ENCODE measurements at places on chromosomes 5 and 9. TPM values are rescaled to one million over a fixed set of nuclear protein-coding genes. Genes with fewer than 3 reads are reported as not detected.

DNA sequence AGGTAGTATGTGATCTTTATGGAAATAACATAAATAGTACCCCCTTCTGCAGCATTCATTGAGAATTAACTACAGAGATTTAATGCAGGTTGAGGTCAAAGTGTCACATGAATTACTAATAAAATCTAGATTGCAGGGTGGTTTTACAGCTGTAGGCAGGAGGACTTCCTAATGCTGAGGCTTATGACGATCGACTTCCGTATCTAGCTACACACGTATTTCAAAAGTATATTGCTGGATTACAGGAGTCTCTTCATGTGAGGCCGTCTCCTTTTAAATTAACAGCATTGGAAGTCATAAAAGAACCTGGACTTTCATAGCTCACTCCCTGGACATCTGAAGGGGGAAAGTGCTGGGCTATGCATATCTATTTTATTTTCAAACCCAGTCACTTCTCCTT lies 180.9 kb downstream of the OSTF1 start:
- no peak for DNase-seq

DNA sequence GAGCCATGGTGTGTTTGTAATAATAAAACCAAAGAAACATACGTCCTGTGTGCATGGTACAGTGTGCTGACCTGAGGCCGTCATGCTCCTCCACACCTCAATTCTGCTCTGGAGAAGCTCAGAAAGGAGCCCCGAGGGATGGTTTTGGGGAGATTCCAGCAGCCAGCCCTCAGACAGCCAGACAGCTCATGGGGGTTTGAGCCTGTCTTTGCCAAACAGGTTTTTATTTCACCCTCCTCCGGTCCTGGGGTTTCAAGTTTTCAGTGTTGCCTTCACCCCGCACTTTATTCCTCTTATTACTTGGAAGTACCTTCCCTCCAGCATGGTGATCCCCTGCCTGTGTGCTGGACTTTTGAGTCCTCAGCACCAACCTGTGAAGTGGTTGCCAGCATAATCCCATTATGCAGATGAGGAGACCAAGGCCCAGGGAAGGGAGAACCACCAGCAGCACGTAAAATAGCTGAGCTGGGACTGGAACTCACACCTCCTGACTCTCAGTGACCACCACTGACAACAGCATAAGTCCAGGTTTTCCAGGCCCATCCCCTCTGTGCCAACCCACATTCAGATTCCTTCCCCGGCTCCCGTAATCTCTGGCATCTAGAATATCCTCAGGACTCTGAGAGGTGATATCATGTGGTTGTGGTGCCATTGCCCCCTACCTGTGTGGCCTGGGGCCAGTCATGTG lies 35.1 kb downstream of the TGFBI start:
- no peak for DNase-seq

GRCh38 chr5:172549696-172550095 lies 91.4 kb upstream of the NEURL1B start:
- no peak for DNase-seq

DNA sequence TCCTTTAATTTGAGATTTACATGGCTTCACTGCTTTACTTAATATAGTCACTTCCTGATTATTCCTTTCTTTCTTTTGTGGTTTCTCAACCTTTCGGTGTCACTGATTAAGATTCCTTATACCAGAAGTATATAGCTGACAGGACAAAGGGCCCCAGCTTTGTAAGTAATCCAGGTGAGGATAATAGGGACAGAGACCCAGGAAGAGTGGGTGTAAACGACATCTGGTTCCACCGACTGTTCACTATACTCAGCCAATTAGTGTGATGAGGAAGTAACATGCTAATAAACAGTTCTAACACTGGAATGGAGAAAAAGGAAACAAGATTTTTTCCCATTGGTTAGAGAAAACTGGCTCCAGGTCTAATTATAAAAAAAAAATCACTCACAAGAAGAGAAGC lies 286.3 kb upstream of the EFNA5 start:
- DNase-seq, result no peak

GRCh38 chr9:82436475-82436874 lies 447.9 kb downstream of the SPATA31D1 start:
- no peak for DNase-seq

DNA sequence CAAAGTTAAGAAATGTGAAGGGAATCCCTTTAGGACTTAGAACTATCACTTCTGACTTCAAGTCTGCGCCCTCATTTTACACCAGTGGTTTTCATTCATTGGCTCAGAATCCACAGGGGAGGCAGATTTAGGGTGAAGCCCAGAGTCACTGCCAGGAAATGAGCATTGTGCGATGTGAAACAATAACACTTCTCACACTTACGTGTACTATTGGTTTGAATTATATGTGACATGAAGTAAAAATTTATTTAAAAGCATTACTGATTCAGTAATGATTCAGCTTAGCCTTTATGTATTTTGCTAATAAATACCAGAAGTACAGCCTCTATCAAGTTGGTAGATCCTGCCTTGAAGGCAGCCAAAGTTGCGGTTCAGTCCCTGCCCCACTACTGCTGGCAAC lies 98.6 kb downstream of the PAM start:
- no peak for DNase-seq

- no peak for DNase-seq
Observed at GRCh38 chr9:129885018-129885669, 49.9 kb downstream of the USP20 start.

DNA sequence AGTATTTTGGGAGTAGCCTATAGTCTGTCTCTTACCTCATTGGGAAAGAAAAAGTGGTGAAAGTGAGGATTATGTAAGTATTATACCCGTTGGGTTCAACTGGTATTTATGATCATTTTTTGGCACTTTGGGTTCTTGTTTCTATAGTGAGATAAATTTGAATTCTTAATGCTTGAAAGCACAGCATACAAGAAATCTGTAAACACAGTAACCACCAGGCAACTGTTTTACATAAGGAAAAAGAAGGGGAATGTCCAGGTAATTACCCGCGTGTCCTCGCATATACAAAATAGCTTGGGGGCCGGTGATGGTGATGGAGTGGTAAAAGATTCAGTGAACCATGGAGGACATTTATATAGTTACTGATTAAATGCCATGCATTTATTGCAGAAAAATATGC lies 60.5 kb downstream of the BASP1 start:
- DNase-seq, result no peak

- DNase-seq, result no peak
Observed at GRCh38 chr5:9046756-9047481, 499.0 kb downstream of the SEMA5A start.

DNA sequence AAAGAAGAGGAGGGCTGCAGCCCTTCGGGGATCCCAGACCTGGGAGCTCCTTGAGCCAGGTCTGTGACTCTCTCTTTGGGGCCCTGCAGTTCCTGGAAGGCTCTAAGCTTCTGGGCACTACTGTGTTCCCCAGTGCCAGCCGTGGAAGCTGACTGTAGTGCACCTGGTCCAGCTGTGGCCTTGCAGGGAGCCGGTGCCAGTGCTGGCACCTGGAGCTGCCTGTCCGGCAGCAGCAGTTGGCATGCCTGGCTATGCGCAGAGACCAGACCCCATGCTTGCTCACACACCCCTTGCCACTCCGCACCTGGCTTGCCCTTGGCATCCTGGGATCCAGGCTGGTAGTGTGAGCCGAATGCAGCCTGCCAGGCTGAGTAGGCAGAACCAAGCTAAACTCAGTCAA lies 91.0 kb upstream of the PUM3 start:
- no peak for DNase-seq

DNA sequence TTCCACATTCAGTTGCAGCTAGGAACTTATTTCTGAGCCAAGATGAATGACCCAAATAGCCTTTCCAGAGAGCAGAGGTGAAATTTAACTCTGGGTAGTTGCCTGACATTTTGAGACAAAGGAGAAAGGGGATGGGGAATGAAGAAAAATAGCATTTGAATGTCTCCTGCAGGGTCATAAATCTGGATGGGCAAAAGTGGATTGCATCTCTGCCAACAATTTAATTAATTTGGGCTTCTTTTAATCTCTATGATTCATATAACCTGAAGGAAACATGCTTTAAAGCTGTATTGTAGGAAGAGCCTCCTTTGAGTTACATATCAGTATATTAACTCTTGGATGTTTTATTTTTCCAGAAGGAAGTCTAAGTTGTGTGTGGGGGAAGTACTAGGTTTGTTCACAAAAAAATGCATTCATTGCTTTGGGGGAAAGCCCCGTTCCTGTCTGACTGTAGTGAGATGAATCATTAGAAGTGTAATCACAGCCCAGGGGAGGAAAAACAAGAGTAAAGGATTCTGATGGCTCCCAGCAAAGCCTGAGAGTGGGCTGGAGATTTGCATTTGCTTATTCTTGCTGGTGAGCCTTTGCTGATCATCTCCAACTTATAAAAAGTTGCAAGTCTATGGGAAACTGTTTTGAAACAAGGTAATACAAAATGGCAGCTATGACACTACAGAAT lies 133.0 kb upstream of the IQGAP2 start:
- no peak for DNase-seq

DNA sequence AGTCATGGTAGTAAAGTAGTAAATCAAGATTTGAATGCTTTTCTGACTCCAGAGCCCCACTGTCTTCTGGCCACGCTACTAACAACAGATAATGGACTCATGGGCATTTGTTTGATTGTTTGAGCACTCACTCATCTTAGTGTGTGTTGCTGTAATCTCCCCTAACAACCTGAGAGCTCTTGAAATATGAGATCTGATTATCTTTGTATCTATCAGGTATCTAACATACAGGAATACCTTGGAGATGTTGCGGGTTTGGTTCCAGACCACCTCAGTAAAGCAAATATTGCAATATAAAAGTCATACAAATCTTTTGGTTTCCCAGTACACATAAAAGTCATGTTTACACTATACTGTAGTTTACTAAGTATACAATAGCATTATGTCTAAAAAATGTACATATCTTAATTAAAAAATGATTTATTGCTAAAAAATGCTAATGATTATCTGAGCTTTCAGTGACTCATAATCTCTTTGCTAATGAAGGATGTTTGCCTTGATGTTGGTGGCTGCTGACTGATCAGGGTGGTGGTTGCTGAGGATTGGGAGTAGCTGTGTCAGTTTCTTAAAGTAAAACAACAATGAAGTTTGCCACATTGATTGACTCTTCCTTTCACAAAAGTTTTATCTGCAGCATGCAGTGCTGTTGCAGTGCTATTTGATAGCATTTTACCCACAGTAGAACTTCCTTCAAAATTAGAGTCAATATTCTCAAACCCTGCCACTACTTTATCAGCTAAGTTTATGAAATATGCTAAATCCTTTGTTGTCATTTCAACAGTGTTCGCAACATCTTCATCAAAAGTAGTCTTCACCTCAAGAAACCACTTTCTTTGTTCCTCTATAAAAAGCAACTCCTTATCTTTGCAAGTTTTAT lies 92.2 kb downstream of the ZNF462 start:
- no peak for DNase-seq

DNA sequence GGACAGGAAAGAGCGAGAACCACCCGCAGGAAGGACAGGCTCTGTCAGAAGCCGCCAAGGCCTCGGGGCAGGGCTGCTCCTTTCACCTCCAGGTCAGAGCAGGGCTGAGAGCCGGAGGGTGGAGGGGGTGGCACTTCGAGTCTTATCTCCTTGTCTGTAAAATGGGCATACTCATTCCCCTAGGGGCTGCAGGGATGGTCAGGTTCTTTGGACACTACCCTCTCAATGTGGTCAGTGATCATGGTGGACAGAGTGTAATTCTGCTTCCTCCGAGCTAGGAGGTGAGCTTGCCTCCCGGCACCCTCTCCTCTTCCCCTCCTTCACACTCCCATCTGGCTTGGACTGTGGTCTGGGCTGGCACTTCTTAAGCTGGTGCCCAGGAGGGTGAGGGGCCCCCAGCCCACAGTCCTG lies 39.6 kb downstream of the RGS3 start:
- DNase-seq, result no peak

DNA sequence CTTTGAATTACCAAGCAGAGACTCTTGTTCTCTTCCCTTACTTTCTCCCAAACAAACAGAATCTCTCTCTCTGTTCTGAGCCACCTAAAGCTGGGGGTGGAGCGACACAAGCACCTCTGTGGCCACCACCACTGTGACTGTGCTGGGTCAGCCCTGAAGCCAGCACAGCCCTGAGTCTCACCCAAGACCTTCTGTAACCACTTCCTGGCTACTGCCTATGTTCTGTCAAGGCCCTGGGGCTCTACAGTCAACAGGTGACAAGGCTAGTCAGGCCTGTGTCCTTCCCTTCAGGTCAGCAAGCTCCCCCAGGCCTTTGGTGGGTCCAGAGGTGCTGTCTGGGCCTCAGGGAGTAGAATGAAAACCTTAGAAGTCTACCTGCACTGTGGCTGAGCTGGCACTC lies 26.1 kb upstream of the SLC28A3 start:
- no peak for DNase-seq

DNA sequence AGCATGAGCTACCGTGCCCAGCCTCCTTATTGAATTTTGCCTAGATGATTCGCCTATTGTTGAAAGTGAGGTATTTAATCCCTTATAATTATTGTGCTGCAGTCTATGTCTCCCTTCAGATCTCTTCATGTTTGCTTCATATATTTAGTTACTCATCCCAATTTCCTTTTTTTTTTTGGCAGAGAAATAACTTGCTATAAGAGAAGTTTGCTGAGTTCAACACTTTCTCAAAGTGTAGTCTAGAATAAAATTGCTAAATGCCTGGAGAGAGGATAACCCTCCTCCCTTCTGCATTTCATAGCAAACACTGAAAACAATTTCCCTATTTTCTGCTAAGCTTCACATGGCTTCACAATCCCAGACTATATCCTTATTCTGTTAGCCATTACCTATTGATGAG lies 136.6 kb upstream of the CD180 start:
- no peak for DNase-seq

DNA sequence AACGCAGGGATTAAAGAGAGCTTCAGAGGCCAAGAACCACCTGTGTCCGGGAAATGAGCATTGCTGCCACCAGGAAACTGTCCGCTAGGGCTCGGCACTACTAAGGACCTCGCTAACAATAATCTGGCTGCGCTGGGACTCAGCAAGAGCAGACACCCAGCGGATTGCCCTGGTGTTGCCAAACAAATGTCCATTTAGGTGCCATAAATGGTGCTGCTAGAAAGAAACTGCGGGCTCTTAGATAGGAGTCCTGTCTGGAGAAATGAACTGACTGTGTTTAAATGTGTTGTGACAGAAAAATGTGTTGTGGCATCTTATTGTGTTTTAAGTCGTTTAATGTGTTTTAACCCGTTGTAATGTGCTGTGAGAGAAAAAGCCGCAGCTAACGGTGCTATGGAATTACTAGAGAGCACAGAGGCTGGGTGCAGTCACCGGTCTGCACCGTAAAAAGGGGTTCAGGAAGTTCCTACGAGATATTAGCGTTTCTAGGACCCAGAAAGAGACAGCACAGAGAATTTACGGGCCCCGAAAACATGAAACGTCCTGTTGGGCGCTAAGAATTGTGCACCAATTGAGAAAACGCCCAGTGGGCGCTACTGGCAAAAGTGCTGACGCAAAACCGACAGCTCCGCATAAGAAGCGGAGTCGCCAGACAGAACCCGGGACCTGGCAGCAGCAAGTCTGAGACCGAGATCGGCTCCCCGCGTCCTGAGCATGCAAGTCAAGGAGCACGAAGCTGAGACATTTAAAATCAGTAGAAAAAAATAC lies 90.6 kb downstream of the ANXA2R start:
- DNase-seq, result peak; percentile 58

- DNase-seq, result peak; percentile 62
Observed at GRCh38 chr9:130893341-130894101, 3.1 kb downstream of the QRFP start.

The QSOX2 gene
- 12.8 TPM for total RNA-seq

The JAKMIP2 gene
- 1.3 TPM for total RNA-seq

The SAPCD2 gene
- total RNA-seq, result 1.6 TPM

The PDE8B gene
- total RNA-seq, result 10.1 TPM

The CDC20B gene
- total RNA-seq, result not detected

The KLHL3 gene
- 16.8 TPM for total RNA-seq

Data from ureter (tissue), 1 donor.